ENCODE measurements at places on chromosomes 6 and 20.

DNA sequence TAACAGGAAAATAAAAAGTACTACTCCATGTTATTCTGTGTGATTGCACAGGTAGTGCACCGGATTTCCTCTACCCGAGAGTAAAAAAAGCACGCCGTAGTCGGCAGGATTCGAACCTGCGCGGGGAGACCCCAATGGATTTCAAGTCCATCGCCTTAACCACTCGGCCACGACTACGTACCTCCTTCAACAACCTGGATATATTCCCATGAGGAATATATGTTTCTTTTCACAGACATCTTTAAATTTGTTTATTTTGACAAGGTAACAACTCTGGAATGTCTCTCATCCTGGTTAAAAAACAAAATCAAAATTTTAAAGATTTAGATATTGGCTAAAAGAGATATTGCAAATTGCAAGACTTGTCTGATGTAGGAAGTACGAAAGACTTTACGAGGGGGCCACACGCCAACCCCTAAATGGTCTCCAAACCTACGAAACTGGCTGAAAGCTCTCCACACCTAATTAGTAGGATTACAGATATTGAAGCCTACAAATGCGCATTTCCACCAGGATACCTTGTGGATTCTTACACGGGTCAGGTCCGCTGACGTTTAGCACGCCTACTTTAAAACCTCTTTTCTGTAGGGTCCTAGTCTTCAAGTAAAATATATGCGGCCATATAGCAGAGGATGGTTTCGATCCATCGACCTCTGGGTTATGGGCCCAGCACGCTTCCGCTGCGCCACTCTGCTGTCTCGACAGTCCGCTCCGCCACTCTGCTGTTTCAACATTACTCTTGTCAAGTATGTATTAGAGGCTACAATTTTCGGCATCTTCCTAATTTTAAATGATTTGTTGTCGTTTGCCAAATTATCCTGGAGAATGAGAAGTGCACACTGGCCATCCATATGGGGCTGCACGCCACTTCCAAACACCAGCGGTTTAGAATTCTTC, 52.2 kb upstream of the BTN3A2 start:
- DNase-seq: peak; percentile 83

DNA sequence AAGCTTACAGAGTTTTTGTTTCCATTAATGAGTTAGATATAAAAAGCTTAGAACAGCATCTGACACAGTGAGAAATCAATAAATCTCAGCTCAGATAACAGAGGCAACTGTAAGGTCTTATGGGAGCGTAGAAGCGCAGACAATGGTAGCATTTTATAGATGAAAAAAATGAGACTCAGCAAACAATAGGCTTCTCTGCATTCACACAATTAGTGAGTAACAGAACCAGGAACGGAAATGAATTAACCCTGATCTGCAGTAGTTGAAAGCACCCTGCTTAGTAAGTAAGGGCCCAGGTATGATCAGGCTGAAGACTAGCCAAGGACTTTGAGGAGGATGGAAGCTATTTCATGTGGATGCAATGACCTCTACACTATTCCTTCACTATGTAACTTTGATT, 147.2 kb upstream of the EYA4 start:
- no peak for DNase-seq

- no peak for DNase-seq
Measured at GRCh38 chr6:36350681-36351571, 14.2 kb upstream of the BNIP5 start.

- no peak for DNase-seq
Measured at GRCh38 chr6:163429858-163430448, 15.4 kb downstream of the QKI start.
